G401 (cell line): ENCODE measurements at places on chromosomes 7 and 10.

DNA sequence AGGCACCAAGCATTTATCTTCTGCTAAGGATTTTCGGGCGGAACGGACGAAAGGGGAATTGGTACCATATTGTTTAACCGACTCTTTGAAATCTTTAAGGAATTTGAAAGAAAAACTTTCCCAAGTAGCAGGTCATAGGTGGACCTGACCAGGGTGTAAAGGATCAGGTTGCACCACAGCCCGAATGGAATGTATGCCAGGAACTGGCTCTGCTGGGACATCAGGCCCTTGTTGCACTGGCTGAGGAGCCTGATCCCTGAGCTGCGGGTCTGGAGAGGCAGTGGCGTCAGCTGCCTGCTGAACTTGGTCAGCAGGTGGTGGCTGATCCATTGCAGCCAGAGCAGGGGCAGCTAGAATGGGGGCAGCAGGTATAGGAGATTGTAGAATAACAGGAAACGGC is 41.4 kb upstream of the AKR1C2 start:
- DNase-seq, result no peak

DNA sequence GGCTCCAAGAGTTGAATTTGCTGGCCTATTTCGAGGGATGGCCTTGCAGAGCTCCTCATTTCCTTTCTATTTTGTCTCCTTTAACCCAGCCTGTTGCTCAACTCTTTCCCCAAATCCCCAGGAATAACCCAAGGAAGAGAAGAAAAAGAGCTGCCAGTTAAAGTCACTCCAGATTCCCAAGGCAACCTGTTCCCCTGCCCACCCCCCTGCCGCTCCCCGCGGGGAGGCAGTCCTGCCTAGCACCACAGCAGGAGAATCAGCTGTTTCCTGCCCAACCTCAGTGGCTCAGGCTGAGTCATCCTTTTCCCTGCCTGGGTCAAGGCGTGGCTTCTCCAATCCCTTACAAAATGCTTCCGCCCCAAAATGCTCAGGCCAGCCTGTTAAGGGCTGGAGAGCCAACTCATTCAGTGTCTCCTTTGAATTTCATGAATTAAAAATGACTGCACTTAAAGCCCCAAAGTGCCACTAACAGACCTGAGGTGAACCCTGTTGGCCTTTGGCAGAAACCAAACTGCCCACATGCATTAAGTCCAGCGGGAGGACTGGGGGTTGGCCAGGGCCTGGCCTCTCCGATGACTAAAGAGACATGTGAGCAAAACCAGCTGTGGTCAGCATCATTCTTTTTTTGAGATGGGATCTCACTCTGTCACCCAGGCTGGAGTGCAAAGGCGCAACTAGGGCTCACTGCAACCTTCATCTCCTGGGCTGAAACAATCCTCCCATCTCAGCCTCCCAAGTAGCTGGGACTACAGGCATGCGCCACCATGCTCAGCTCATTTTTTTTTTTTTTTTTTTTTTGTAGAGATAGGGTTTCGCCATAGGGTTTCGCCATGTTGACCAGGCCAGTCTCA is 83.2 kb upstream of the KIF5B start:
- DNase-seq, result no peak

GRCh38 chr10:100983868-100984671 is 3.2 kb downstream of the MRPL43 start:
- DNase-seq, result no peak

DNA sequence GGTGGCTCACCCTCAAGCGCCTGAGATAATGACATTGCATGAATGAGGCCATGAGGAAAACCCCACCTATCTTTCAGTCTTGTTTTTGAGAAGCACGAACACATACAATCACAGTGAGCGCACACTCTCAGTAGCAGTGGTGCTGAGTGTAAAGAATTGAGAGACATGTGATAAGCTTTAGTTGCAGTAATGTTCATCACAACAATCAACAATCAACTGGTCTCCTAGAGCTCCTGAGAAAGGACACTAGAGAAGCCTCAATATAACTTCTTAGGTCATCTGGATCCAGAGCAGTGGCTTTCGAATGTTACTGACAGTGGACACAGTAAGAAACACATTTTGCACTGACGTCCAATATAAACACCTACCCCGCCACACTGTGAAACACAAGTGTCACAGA is 12.8 kb downstream of the ERLIN1 start:
- no peak for DNase-seq

- DNase-seq, result no peak
Measured at GRCh38 chr7:92799446-92800211, 36.7 kb downstream of the CDK6 start.

- DNase-seq, result no peak
Measured at GRCh38 chr10:17606547-17607040, 10.6 kb downstream of the HACD1 start.

GRCh38 chr7:134954197-134955082 is 31.9 kb upstream of the AGBL3 start:
- peak; percentile 61 for DNase-seq

DNA sequence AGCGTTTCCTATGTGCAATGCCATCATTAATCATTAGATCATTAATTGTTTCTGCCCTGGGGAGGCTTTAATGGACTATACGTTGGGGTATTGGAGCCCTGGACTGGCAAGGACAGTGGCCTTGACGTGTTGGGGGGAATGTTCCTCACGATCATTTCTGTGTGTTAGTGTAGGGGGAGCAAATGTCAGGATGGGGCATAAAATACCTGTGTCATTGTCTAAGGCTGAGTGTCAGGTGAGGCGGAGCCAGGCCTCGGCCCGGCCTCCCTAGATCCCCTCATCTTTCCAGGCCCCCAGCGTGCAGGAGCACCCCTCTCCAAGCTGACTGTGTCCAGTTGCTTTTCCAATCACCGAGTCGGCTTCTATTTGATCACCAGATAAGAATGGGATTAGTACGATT is 346.4 kb upstream of the SHH start:
- no peak for DNase-seq

- no peak for DNase-seq
Measured at GRCh38 chr7:115952832-115953231, 77.7 kb downstream of the TFEC start.

GRCh38 chr10:13352519-13352918 is 4.4 kb upstream of the SEPHS1 start:
- no peak for DNase-seq

GRCh38 chr7:84675633-84676034 is 481.0 kb upstream of the SEMA3A start:
- no peak for DNase-seq

DNA sequence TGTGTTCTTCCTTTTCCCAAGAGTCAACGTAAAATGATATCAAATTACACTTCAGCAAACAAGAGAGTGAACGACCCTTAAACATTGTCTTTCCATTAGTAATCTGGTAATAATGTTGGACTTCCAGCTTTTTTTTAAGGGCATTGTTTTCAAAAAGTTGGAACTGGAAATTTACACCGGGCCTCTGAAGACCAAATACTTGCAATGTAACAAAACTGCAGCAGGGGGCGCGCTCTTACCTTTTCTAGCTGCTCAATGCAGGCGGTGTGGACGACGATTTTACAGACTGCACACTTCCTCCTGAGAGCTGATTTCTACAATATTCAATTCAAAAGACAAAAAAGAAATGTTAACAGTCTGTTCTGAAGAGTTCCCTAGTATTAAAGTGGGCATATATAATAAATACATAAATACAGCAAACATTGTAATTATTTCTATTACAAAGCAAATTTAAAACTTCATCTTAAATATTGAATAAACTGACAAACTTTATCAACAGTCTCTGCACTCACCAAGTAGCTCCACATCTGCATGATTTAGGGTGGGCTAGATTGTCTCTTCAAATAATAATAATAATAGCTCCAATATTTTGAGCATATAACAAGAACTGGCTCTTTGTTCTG is 190.4 kb downstream of the DGKI start:
- DNase-seq, result peak; percentile 82

DNA sequence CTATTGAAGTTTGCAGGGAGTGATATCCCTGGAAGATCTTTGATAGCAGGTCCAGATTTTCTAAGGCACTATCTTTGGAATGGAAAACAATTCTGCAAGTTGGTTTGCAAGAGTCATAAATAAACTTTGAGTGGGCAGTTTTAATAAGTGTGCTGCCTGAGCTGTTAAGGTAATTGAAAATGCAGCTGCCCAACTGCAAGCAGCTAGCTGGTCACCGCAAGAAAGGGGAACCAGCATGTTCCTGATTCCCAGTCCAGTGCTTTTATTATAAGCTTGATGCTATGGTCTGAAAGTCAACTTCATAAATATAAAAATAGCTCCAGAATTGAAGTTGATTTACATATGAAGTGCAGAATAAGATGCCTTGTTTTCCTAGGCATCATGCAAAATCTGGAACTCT is 308.4 kb downstream of the ZNF248 start:
- DNase-seq, result no peak

- no peak for DNase-seq
Measured at GRCh38 chr10:12252882-12253546, 57.0 kb downstream of the CDC123 start.

DNA sequence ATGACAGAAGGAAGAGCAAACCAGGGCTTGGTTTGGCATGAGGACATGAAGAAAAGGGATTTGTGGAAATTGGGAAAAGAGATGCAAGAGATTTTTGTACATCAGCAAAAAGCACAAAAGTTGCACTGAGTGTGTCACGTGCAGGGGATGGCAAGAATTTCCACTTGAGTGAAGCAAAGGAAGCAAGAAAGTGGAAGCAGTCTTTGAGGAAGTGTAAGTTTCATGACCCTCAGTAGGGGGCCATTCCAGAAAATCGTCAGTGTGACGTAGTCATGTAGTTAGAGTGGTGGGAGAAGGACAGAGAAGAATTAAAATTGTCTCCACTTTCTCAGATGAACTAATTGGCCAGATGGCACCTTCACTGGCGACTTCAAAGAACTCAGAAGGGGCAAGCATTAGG is 123.3 kb upstream of the FZD1 start:
- no peak for DNase-seq

DNA sequence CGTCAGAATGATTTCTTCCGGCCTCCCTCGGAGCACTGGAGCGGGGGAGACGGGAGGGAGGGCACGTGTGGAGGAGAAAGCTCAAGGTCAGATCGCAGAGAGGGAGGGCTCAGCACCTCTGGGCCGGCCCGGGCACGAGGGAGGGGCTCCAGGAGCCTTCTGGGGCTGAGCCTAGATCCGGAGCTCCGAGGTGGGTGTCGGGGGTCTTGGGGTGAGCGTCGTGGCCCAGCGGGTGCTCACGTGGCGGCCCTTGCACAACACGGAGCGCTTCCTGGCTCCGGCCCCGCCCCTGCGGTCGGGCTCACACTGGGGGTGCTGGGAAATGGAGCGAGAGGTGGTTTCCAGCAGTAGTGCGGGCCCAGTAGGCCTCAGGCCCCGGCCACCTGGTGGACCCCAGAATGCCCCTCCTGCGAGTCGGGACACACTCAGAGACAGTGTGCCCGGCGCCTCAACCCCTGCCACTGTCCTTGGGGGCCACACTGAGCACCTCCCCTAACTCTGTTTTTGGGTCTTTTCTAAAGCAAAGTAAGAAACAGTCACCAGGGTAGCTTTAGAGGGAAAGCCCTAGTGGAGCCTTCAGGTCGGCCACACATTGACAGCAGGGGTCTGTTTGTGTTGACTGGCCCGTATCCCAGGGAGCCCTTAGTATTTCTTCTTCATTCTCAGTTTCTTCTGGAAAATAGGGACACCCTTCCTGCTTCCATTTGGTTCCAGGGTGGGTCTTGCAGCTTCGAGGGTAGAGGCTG is 798 bp downstream of the PPIF start:
- DNase-seq, result peak; percentile 34

DNA sequence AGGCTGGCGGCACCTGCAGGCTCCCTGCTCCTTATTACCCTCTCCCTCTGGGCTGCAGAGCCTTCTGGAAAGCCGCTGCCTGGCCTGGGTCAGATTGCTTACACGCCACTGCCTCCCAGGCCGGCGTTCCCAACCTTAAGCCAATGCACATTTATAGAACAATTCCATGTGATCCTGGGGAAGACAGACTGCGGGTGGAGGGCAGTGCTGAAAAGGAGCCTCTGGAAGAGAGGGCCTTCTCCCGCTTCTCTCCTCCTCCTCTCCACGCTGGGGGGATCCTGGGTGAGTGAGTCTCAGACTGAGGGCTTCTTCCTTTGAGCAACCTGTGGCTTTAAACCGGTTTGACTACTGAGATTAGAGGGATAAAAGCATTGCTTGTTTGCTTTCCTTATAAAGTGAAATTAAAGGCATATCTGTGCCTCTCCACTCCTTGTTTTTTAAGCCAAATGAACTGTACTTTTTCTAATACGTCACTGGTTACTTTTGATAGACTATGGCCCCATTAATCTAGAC is 5.5 kb downstream of the TACC2 start:
- peak; percentile 66 for DNase-seq

GRCh38 chr7:81719865-81720264 is 50.0 kb downstream of the HGF start:
- no peak for DNase-seq

DNA sequence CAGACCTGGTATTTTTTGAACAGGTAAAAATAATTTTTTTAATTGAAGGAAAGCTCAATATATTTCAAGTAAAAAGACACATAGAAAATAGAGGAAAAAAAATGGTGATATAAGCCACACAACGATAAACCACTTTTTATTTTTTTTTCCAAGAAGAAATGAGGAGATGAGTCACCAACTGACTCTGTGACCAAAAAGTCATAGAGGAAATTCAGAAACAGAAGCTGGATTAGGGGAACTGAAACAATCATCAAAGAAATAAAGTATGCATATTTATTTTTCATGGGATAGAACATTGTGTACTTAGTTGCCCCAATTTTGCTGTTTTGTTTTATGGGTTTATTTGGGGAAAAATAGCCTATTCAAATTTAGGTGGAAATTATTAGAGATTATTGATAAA is 176.8 kb upstream of the AGR3 start:
- DNase-seq, result no peak

GRCh38 chr7:12731214-12731656 is 43.8 kb downstream of the ARL4A start:
- DNase-seq, result no peak

GRCh38 chr7:151179287-151179860 is 7.7 kb downstream of the ASB10 start:
- DNase-seq, result no peak

- DNase-seq, result no peak
Measured at GRCh38 chr10:49369216-49370162, 26.4 kb downstream of the DRGX start.

DNA sequence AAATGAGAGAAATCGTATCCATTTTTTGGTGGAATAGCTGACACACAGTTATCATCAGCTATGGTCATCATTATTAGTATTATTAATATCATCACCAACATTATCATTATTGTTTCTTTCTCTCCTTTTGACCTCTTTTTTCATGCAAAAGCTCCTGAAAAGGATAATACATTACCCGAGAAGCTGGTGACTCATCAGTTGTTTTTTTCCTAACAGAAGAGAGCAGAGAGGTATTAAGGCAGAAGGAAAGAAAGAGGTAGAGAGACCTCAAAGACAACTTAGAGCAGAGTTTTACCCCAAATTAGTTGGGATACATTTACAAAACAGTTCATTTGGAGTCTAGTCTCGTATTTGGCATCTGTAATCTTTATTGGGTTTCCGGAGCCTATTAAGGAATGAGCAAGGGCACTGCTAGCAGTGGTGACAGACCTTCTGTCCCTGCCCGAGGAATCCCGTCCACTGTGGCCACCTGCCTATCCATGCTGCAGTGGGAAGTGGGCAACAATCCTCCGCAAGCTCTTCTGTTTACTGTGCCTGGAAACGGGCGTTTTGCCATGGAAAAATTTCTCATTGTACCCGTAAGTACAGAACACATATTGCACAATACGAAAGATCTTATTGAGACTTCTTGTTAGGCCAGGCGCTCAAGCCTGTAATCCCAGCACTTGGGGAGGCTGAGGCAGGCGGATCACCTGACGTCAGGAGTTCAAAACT is 170.0 kb upstream of the MKLN1 start:
- DNase-seq, result peak; percentile 64

- DNase-seq, result no peak
Measured at GRCh38 chr10:77835669-77836086, 90.9 kb downstream of the DLG5 start.
